ENCODE measurements at places on chromosomes 2 and 18.

GRCh38 chr2:210233487-210233886 lies 8.2 kb upstream of the ACADL start:
- peak; percentile 80 for DNase-seq

- DNase-seq: no peak
Measured at GRCh38 chr18:23612434-23613090, 26.3 kb upstream of the NPC1 start.

- no peak for DNase-seq
Measured at GRCh38 chr2:222319586-222320435, 21.0 kb upstream of the PAX3 start.

GRCh38 chr2:102735416-102736109 lies 26.3 kb upstream of the TMEM182 start:
- DNase-seq: peak; percentile 42

DNA sequence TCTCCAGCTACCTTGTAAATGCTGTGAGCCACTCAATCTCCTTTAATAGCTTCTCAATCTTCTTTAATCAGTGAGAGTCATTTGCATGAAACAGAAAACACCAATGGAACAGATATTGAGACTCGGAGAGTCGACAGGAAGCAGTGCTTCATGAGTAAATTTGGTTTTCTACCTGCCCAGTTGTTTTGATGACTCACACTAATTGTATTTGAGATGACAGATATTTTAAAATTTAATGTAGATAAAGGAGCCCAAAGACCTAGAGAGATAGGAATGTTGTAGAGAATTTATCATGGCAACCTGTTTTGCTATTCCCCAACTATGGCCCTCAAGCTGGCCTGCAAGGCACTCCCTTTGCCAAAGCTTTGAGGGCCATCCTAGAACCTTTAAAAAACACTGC lies 119.1 kb downstream of the CDC42EP3 start:
- no peak for DNase-seq

- no peak for DNase-seq
Measured at GRCh38 chr18:75203416-75204268, 5.3 kb downstream of the PTGR3 start.

Data from pancreas (tissue), 10 donors.